ENCODE measurements at places on chromosomes 4 and X.

DNA sequence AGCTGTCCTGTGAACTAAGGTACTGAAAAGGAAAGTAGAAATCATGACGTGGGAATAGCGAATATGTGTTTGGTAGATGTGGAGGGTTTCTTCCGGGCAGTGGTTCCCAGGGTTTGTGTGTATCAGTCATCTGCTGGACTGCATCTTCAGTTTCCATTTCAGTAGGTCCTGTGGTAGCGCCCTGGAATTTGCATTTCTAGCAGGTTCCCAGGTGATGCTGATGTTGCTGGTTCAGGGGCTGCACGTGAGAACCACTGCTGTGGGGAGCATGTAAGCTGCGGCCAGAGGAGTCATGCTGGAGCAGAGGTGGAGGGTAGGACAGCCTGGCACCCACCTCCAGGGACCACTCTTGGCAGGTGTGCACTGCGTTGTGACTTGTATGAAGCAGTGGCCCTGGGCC lies 47.1 kb downstream of the ARHGAP10 start:
- no peaks in the 10 kb centered on the region for H3K27me3 ChIP-seq
- no peaks in the 10 kb centered on the region for H3K4me1 ChIP-seq
- no peak overlapping the region for H3K4me3 ChIP-seq
- DNase-seq = no peak
- no peaks in the 10 kb centered on the region for H3K36me3 ChIP-seq

- no peaks in the 10 kb centered on the region for H3K27me3 ChIP-seq
- H3K4me3 ChIP-seq = no peak overlapping the region
- DNase-seq = no peak
- no peaks in the 10 kb centered on the region for H3K4me1 ChIP-seq
Observed at GRCh38 chr4:171896426-171896825, 83.2 kb downstream of the GALNTL6 start.

- H3K36me3 ChIP-seq = no peaks in the 10 kb centered on the region
- H3K4me3 ChIP-seq = no peak overlapping the region
- no peaks in the 10 kb centered on the region for H3K27me3 ChIP-seq
- no peak for DNase-seq
Observed at GRCh38 chrX:45811326-45811725, 610.6 kb upstream of the DIPK2B start.

DNA sequence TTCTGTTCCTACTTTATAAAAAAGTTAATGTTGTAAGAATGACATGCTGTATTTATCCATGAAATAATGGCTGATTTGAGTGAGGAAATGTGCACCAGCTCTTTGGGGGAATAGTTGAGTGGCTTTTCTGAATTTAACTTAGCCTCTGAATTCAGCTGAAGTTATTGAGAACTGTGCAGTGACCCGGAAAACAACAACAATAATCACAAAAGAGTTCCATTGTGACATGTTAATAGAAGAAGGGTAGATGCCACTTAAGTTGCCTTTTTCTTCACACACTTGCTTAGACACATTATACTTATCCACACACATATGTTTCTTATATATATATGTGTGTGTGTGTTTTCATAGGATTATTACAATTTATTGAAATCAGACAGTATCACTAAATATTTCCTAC lies 301.2 kb downstream of the BMPR1B start:
- H3K36me3 ChIP-seq = no peaks in the 10 kb centered on the region
- no peak for DNase-seq

DNA sequence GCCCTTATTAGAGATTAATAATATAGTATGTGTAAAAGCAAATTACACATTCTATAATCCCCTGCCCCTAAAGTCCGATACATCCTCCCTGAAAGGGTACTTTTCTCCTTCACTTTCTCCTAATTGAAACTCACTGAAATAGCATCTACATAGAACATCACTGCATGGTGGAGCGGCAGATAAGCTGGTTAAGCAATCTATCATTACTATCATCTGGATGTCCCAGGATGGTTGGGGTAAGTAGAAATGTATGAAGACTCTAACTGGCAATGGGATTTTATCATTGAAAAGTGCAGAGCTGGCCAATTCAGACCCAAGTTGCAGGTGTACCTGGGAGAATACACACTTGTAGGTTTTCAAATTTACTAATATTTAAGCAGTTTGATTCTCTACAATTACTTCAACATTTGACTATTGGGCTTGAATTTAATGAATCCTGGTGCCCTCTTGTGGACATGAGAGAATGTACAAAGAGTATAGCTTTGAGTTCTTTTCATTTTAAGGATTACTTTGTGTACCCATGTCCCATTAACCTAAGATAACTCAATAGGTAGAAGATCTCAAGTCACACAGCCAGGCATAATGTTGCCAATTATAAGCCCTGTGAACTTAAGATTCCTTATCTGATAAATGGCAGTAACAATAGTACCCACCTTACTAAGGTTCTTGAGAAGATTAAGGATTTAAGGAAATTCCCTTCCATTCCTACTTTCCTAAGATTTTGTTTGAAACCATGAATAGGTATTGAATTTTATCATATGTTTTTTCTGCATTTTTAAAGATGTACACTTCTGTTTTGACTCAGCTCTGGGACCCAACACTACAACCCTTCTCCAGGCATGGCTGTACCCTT lies 69.8 kb downstream of the SHROOM3 start:
- H3K27ac ChIP-seq = no peak overlapping the region
- H3K36me3 ChIP-seq = no peaks in the 10 kb centered on the region
- no peak overlapping the region for H3K4me3 ChIP-seq
- no peaks in the 10 kb centered on the region for H3K4me1 ChIP-seq
- no peaks in the 10 kb centered on the region for H3K27me3 ChIP-seq
- no peak for DNase-seq

DNA sequence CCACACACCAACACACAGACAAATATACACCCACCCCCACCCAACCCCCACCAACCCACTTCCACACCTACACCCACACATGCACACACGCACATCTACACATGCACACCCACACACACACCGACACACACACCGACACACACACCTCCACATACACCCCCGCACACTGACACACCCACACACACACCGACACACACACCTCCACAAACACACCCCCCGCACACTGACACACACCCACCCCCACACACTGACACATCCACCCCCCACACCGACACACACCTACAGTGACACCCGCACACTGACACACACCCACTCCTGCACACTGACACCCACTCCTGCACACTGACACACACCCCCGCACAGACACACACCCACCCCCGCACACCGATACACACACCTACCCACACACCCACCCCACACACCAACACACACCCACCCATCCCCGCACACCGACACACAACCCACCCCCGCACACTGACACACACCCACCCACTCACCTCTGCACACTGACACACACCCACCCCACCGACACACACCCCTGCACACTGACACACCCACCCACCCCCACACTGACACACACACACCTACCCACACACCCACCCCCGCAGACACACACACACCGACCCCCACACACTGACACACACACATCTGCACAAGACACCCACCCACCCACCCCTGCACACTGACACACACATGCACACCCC lies 31.1 kb downstream of the FGFRL1 start:
- H3K4me3 ChIP-seq = no peak overlapping the region
- no peaks in the 10 kb centered on the region for H3K36me3 ChIP-seq
- DNase-seq = no peak
- H3K27ac ChIP-seq = no peak overlapping the region
- peaks cover 9% of the 10 kb centered on the region for H3K27me3 ChIP-seq
- no peaks in the 10 kb centered on the region for H3K4me1 ChIP-seq
